ENCODE measurements at places on chromosomes 7 and 10.

DNA sequence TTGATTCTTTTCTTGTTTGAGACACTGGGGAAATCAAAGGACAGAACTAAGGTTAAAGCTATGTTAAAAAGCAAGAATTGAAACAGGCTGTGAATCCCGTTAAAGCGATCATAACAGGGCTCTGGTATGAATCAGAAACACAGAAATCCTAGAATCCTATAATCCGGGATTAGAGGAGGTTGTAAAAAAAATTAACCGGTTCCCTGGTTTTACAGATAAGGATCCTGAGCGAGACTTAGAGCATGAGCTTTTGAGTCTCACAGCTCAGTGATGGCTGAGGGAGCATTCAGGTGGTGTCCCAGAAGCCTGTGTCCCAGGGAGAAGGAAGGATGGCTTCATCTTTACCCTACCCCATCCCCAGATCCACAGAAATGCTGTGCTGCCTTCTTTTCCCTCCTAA is 461.3 kb downstream of the PAXIP1 start:
- no peaks in the 10 kb centered on the region for H3K27me3 ChIP-seq
- no peak for DNase-seq
- no peaks in the 10 kb centered on the region for H3K36me3 ChIP-seq

GRCh38 chr10:28991333-28992270 is 297.3 kb upstream of the LYZL1 start:
- DNase-seq = peak; percentile 68
- H3K36me3 ChIP-seq = no peaks in the 10 kb centered on the region
- no peak overlapping the region for H3K4me3 ChIP-seq
- no peaks in the 10 kb centered on the region for H3K4me1 ChIP-seq
- H3K27ac ChIP-seq = peak overlapping the region; percentile 45

DNA sequence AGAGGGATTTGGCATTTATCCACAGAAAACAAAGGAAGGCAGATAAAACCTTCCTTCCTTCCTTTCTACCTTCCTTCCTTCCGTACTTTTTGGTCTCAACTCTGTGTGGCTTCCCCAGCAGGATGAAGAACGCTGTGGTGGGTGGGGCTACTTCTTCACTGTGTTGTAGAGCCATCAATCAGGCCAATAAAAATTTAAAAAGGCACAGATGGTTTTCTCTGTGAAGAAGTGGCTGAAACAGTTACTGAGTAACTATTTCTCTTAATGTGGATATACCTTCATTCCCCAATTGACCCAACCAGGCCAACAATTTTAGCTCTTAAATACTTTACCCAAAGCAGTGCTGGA is 75.8 kb downstream of the ZNF92 start:
- no peaks in the 10 kb centered on the region for H3K36me3 ChIP-seq
- DNase-seq = no peak
- H3K4me3 ChIP-seq = no peak overlapping the region
- H3K27ac ChIP-seq = no peak overlapping the region

DNA sequence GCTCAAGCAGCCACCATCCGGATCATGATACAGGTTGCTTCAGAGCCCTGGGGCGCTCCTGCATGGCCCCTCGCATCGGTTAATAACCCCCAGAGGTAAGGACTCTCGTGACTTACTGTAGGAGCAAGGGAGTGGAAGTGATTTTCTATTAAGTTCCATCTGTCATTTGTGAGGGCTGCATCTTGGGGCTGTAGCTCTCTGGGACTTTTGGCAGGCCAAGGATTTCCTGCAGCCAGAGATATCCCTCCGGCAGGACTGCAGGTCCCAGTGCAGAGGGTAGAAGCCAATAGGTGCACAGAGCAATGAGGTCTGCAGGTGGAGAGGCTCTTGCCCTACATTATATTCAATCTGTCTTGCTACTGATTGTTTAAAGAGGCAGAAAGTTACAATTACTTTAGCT is 356.8 kb upstream of the ADARB2 start:
- H3K27ac ChIP-seq = no peak overlapping the region
- no peak for DNase-seq
- no peak overlapping the region for H3K4me3 ChIP-seq
- H3K27me3 ChIP-seq = no peaks in the 10 kb centered on the region
- H3K4me1 ChIP-seq = no peaks in the 10 kb centered on the region

DNA sequence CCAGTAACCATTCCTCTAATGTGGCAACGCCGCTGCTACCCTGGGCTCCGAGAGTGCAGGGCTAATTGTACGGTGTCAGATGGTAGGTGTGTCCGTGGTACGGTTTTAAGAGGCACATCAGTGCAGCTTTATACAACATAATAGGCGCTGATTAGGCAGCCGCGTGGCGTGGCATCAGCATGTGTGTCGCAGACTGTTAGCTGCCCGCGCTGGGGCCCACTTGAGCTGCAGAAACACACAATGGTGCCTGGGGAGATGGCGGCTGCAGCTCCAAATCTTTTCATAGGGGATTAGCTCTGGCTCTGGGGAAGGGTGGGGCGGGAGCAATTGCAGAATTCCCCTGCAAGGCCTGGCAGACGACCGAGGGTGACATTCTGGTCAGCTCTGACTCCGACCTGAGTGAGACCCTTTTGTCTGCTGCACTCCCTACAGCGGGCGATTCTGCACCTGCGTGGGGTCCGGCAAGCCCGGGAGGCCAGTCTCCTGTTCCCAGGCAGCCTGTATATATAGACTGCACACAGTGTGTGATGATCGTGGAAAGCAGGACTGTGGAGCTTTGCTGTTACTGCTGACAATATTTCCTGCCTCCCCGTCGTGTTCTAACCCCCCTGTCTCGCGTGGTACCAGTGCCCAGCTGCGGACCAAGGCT is 722.7 kb upstream of the CELF2 start:
- no peaks in the 10 kb centered on the region for H3K27me3 ChIP-seq
- H3K27ac ChIP-seq = no peak overlapping the region
- H3K4me3 ChIP-seq = no peak overlapping the region
- no peaks in the 10 kb centered on the region for H3K4me1 ChIP-seq

- H3K36me3 ChIP-seq = no peaks in the 10 kb centered on the region
- DNase-seq = no peak
- H3K27ac ChIP-seq = no peak overlapping the region
- no peaks in the 10 kb centered on the region for H3K4me1 ChIP-seq
- H3K4me3 ChIP-seq = no peak overlapping the region
These were observed 175.3 kb downstream of the MDFIC start for GRCh38 chr7:115097175-115097671.

- no peaks in the 10 kb centered on the region for H3K36me3 ChIP-seq
- H3K4me3 ChIP-seq = no peak overlapping the region
- H3K27ac ChIP-seq = no peak overlapping the region
- H3K4me1 ChIP-seq = peaks cover 24% of the 10 kb centered on the region
- DNase-seq = no peak
- H3K27me3 ChIP-seq = no peaks in the 10 kb centered on the region
These were observed 7.2 kb downstream of the ZNF277 start for GRCh38 chr7:112213735-112214134.

GRCh38 chr7:150621376-150621775 is 10.8 kb downstream of the GIMAP6 start:
- no peak overlapping the region for H3K4me3 ChIP-seq
- H3K4me1 ChIP-seq = no peaks in the 10 kb centered on the region
- H3K27ac ChIP-seq = no peak overlapping the region
- no peak for DNase-seq

GRCh38 chr7:102310414-102310815 is 23.7 kb downstream of the SH2B2 start:
- no peaks in the 10 kb centered on the region for H3K36me3 ChIP-seq
- H3K4me3 ChIP-seq = no peak overlapping the region
- DNase-seq = no peak
- no peak overlapping the region for H3K27ac ChIP-seq
- H3K27me3 ChIP-seq = no peaks in the 10 kb centered on the region

DNA sequence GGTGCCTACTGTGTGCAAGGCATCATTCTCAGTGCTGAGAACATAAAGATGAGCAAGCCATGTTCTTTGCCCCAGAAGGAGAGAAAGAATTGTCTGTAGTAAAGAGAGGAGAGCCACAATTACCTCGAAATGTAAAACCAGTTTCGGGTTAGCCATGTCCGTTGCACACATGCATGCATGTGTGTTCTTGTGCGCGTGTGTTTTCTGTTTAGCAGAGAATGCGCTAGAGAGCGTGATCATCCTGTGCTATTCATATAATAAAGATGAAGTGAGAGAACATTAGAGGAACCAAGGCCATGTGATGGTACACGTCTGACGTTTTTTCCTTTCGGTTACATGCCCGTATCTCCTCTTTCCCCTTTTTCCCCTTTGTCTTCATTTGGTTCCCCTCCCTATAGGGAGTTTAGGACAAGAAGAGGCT is 158.2 kb downstream of the CELF2 start:
- no peaks in the 10 kb centered on the region for H3K27me3 ChIP-seq
- peak overlapping the region; percentile 76 for H3K27ac ChIP-seq
- no peak for DNase-seq
- no peak overlapping the region for H3K4me3 ChIP-seq
- peaks cover 7% of the 10 kb centered on the region for H3K36me3 ChIP-seq

- no peaks in the 10 kb centered on the region for H3K36me3 ChIP-seq
- no peak overlapping the region for H3K27ac ChIP-seq
- no peak overlapping the region for H3K4me3 ChIP-seq
- H3K27me3 ChIP-seq = no peaks in the 10 kb centered on the region
- H3K4me1 ChIP-seq = peaks cover 28% of the 10 kb centered on the region
These were observed 49.5 kb downstream of the SGMS1 start for GRCh38 chr10:50574305-50574704.

GRCh38 chr10:116608686-116609594 is 11.8 kb upstream of the PNLIPRP2 start:
- H3K27me3 ChIP-seq = no peaks in the 10 kb centered on the region
- H3K4me3 ChIP-seq = no peak overlapping the region
- no peak overlapping the region for H3K27ac ChIP-seq
- H3K4me1 ChIP-seq = no peaks in the 10 kb centered on the region
- no peaks in the 10 kb centered on the region for H3K36me3 ChIP-seq
- peak; percentile 3 for DNase-seq

DNA sequence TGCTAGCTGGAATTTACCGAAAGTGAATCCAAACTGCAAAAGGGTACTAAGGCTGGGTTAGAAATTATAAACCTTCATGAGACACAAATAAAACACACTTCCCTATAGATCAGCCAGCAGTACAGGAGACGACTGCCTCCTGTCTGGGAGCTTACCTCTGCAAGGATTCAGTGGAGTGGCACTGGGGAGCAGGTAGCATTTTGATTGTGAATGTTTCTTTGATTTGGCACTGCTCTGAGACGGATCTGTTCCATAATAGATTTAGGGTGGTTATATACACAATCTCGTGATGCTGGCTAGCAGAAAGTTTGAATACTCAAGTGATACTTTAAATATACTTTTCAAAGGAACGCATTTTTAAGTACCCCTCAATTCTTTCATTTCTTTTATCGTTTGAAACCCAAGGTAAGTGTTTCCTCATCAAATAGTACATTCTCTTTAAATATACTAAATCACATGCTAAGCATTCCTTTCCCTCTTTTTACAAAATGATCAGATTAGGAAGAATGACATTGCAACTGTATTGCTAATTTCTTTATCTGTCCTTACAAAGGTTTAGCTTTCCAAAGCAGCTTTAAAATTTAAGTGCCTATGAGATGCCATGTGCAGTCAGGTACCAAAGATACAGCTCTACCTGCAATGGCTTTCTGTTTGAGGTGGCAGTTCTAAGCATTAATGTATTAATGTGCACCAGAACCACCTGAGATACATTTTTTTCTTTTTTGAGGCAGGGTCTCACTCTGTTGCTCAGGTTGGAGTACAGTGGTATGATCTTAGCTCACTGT is 20.6 kb upstream of the CHCHD3 start:
- no peak overlapping the region for H3K4me3 ChIP-seq
- H3K36me3 ChIP-seq = no peaks in the 10 kb centered on the region
- H3K4me1 ChIP-seq = no peaks in the 10 kb centered on the region
- H3K27ac ChIP-seq = no peak overlapping the region
- DNase-seq = peak; percentile 48

DNA sequence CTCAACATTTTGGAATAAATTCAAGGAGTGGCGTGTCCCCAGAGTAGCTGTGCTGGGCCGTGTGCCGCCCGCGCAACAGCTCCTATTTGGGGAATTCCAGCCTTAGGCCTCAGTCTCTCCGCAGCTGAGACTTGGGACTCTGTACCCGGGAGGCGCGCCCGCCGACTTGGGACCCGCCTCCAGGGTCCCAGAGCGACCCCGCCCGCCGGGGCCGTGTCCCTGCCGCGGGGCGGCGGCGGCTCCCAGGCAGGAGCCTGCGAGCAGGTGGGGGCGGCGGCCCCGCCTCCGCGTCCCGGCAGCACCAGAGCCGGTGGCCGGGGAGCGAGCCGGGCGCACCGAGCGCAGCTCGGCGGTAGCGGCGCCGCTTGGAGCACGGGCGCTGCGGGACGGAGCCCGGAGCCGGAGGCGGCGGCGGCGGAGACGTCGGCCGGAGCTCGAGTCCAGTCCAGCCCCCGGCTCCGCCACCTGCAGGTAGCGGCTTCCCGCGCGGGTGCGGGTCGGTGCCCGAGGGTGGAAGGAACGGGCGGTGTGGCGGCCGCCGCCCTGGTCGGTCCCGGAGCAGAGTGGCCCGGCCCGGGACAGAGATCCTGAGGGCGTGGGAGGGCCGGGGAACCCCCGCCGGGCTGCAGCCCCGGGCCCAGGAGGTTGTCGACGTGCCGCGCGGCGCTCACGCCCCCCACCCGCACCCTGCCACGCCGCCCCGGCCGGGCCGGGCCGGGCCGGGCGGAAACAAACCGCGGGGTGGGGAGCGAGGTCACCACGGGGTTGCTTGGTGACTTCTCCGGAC is at the start of gene WIPF3:
Gene WIPF3 (plus strand): TSS at position 301 of the 787 bp plus-strand sequence. CDS start 28,217 bp downstream, outside the sequence.
- peaks cover 90% of the 10 kb centered on the region for H3K27me3 ChIP-seq
- H3K4me3 ChIP-seq = peak within 1 kb of the TSS; percentile 39
- H3K36me3 ChIP-seq = no peaks in the 10 kb centered on the region
- no peaks in the 10 kb centered on the region for H3K4me1 ChIP-seq
- no peak within 1 kb of the TSS for H3K27ac ChIP-seq
- no peak for DNase-seq

- H3K27me3 ChIP-seq = peaks cover 22% of the 10 kb centered on the region
- H3K4me1 ChIP-seq = peaks cover 16% of the 10 kb centered on the region
- H3K27ac ChIP-seq = no peak overlapping the region
- no peak for DNase-seq
- no peak overlapping the region for H3K4me3 ChIP-seq
These were observed 2.2 kb upstream of the FRMD4A start for GRCh38 chr10:14332903-14333302.

GRCh38 chr7:73521636-73522104 is 423 bp downstream of the BAZ1B start:
- H3K27ac ChIP-seq = peak overlapping the region; percentile 89
- H3K4me1 ChIP-seq = peaks cover 13% of the 10 kb centered on the region
- no peak for DNase-seq
- no peaks in the 10 kb centered on the region for H3K36me3 ChIP-seq
- H3K4me3 ChIP-seq = peak overlapping the region; percentile 93

GRCh38 chr10:112208997-112209396 is 25.4 kb upstream of the GPAM start:
- H3K27me3 ChIP-seq = no peaks in the 10 kb centered on the region
- H3K27ac ChIP-seq = no peak overlapping the region
- H3K36me3 ChIP-seq = no peaks in the 10 kb centered on the region

DNA sequence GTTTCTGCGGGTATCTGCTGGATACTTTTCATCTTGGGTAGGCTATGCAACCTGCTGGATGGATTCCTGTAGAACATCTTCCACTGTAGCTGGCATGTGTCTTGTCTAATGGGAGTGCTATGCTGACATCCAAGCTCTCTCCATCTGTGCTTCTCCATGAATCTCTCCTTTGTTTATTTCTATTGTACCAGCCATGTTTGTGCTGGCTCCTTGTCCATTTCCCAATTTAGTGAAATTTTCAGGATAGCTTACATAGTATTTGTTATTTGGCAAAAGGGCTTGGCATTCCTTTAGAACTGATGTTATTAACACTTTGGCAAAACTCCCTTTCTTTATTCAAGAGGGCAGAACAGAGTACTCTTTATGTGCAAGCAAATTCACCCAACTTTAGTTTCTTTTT is 198.0 kb downstream of the CSTF2T start:
- no peaks in the 10 kb centered on the region for H3K36me3 ChIP-seq
- H3K4me3 ChIP-seq = no peak overlapping the region
- H3K27ac ChIP-seq = no peak overlapping the region
- H3K4me1 ChIP-seq = no peaks in the 10 kb centered on the region
